ENCODE measurements at places on chromosomes 2 and 18.
A peak's percentile ranks its signal among the peaks of the same experiment; 100 is the strongest.

- DNase-seq, result no peak
Observed at GRCh38 chr2:155692856-155693255, 639.7 kb downstream of the NR4A2 start.

GRCh38 chr2:86634352-86634751, 10.7 kb upstream of the RNF103 start:
- no peak for DNase-seq

GRCh38 chr2:127596311-127597045, 49.5 kb upstream of the GPR17 start:
- DNase-seq, result no peak

DNA sequence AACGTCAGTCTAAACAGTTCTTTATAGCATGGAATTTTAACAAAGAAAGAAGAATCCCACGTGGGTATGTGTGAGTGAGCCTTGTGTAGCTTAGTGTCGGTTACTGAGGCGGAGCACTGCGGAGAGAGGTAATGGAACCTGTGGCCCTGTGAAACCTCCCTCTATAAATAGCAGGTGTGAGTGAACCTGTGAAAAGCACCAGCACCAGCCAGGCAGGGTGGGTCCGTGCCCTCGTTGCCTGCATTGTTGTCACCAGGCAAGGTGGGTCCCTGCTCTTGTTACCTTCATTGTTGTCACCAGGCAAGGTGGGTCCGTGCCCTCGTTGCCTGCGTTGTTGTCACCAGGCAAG, 4.7 kb downstream of the CTDP1 start:
- no peak for DNase-seq

- DNase-seq, result no peak
Observed at GRCh38 chr2:47457268-47457667, 54.3 kb downstream of the MSH2 start.

- DNase-seq, result no peak
Observed at GRCh38 chr2:10777111-10777841, 35.3 kb downstream of the PDIA6 start.

- DNase-seq, result no peak
Observed at GRCh38 chr2:68425503-68425902, 41.6 kb downstream of the FBXO48 start.

DNA sequence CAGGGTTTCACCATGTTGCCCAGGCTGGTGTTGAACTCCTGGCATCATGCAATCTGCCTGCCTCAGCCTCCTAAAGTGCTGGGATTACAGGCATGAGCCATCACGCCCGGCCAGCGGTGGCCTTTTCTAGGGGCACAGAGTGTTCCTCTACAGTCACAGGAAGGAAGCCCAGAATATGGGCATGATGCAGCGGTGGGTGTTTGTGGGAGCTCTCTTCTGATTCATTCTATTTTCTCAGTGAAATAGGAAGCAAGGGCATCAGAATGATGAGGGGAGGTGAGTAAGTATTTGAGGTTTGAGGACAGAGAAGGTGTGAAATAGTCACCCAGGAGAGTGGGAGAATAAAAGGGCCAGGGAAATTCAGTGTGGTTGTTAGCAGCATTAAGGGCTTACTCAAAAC, 70.3 kb upstream of the PSME4 start:
- peak; percentile 46 for DNase-seq

DNA sequence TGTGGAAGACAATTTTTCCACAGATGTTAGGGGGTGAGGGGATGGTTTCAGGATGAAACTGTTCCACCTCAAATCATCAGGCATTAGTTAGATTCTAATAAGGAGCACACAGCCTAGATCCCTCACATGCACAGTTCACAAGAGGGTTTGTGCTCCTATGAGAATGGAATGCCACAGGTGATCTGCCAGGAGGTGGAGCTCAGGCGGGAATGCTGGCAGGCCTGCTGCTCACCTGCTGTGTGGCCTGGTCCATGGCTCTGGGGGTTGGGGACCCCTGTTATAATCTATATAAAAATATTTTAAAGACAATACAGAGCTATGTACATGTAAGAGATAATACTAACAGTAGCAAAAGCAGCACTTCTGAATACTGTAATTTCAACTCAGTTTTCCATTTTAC, 19.2 kb downstream of the CWC22 start:
- no peak for DNase-seq

- DNase-seq, result no peak
Observed at GRCh38 chr2:128696421-128696820, 377.8 kb upstream of the HS6ST1 start.

GRCh38 chr2:206149330-206149729, 9.9 kb downstream of the NDUFS1 start:
- DNase-seq, result no peak

DNA sequence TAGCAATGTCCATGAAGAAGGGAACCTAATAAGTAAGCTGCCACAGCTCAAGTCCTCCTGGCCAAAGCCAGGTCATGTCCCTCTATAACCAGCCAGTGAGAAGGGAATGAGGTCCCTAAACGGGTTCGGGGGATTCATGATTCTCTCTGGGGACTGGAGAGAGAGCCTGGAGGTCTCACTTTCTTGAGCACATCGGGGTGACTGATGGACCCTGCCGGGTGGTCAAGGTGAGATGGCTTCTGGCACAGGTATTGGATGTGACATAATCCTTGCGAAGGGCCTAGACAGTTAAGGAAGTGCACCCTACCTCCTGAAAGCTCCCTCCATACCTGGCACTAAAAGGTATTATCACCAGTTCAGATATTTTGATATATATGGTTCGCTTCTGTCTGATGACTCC, 45.7 kb downstream of the HRH4 start:
- no peak for DNase-seq

DNA sequence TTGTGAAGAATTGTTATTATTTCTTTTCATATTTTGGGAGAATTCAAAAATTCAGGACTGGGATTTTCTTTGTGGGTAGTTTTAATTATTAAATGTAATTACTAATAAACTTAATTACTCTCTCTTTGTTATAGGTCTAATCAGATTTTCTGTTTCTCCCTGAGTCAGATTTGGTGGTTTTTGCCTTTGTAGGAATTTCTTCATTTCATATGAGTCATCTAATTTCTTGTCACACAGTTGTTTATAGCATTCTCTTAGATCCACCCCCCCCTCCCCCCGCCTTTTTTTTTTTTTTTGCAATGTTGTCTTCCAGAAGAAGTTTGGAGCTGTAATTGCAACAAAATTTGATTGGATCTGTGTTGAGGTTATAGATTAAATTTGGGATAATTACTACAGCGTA, 26.0 kb upstream of the GALR1 start:
- no peak for DNase-seq

GRCh38 chr2:64666810-64667438, 13.2 kb upstream of the SERTAD2 start:
- no peak for DNase-seq

DNA sequence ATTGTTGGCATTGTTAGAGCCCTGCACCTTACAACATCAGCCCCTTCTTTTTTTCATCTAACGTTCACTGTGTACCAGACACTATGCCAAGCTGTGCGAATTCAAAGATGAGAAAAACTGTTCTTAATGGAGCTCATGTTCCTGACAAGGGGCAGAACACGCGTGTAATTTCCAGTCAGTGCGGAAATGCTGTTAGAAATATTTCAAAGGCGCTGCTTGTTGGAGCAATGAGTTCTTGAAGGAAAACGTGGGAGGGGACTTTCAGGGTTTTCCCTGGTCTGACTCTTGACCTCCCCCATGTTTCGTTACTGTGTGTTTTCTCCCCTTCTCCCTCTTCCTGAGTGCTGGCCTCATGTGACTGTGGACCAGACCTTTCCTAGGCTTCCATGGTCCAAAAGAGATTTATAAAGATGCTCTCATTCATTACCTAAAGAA, 1.5 kb downstream of the MTHFD2 start:
- peak; percentile 6 for DNase-seq

DNA sequence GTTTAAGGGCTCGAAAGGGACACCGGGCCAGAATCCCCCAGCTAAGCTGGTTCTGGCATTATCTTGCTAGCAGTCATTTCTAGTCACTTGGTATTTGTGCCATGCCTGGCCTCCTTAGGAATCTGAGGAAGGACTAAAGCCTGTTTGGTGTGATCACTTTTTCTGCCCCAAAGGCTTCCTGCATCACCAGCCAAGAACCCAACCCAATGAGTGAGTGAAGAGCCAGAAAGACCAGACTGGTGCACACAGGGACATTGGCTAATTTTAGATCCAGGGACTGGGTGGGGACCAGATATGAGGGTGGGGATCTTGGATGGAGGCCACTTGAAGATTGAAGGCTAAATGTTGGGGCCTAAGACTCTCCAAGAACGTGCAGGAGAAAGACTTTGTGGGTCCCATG, 411.9 kb upstream of the TNP1 start:
- no peak for DNase-seq

DNA sequence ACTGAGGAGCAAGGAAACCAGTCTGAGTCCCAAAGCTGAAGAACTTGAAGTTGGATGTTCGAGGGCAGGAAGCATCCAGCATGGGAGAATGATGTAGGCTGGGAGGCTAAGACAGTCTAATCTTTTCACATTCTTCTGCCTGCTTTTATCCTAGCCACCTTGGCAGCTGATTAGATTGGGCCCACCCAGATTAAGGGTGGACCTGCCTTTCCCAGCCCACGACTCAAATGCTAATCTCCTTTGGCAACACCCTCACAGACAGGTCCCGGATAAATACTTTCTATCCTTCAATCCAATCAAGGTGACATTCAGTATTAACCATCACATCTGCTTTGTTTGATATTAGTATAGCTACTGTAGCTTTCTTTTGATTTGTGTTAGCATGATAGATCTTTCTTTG, 27.1 kb downstream of the VRK2 start:
- no peak for DNase-seq

DNA sequence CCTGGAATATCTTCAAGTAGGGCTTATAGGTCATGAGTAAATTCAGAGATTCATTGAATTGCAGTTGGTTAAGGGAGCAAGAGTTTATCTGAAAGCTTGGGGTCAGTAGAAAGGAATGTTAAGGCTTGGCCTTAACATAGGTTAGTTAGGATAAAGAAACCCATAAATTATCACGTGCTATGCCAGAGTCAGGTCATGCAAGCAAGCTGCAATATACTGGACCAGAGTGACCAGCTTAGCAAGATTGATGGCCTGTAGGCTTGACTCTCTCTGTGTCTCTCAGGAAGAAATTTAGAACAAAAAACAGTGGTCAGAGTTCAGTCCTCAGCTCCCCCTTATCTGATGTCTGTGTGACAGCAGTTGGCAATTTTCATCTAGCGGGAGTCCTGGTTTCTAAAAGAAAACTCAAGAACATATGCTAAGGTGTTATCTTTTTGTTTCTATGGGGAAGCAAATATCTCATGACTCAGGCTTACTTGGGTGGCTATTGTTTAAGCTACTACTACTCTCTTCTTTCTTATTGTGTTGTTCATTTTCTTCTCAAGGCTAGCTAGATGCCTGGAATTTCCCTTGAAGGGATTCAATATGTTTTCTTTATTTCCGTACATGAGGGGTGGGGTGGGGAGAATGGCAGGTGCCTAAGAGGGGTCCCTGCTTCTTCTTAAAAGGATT, 28.7 kb upstream of the MARCO start:
- no peak for DNase-seq

DNA sequence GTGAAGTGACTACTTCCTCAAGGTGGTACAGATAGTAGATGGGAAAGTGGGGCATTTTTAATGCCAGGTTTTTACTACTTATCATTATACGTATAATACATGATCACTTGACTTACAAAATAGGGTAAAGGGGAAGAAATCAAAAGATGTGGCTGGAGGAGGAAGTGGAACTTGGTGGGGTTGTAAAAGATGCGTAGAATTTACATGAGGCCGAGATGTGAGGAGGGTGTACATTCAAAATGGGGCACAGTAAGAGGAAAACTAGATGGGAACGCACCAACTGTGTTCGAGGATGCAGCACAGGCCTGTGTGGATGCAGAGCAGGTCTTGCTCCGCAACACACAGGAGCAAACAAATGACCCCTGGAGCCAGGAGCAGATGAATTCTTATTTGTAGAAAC, 403.3 kb downstream of the TXNL1 start:
- DNase-seq, result no peak

DNA sequence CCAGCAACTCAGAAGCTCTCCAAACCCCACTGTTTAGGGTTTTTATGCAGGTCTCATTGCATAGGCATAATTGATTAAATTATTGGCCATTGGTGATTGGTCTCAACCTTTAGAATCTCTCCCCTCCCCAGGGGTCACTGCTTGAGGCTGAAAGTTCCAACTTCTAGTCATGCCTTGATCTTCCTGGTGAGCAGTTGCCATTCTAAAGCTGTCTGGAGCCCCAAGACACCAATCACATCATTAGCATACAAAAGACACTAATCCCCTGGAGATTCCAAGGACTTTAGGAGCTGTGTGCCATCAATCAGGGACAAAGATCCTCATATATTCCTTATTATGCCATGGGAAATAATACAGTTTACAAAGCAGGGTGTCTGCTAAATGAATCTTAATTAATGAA, 863.4 kb upstream of the KLHL29 start:
- DNase-seq, result no peak

Data from activated T-helper 9 cell treated with anti-CD3 and anti-CD28 coated beads, Interleukin-2, amount 50 U/mL, for 16 hours (primary cell).